ENCODE measurements at places on chromosomes 4 and X. TPM values are rescaled to one million over a fixed set of nuclear protein-coding genes. Genes with fewer than 3 reads are reported as not detected.
A peak's percentile ranks its signal among the peaks of the same experiment; 100 is the strongest.

SSX3 gene
- not detected for total RNA-seq

ADRA2C gene
- 43.8 TPM for total RNA-seq

SYTL4 gene
- total RNA-seq, result 0.73 TPM

DNA sequence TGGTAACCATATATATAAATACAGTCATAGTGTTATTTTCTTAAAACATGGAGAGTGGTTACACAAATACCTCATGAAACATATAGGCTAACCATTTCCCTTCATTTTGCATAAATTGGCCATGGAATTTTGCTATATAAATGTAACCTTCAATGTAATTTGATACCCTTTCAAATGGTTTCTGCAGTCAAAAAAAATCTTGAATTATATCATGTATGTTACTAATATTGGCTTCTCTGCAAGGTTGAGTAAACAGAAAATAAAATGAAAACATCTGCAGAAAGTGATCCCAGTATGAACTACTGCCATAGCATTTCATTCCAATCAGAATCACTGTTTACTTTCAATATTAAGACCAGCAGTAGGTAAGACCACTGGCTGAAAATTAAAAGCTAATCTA, 1165.9 kb upstream of the TENM3 start:
- no peak for DNase-seq
- H3K27me3 ChIP-seq, result no peaks in the 10 kb centered on the region
- no peaks in the 10 kb centered on the region for H3K36me3 ChIP-seq
- H3K27ac ChIP-seq, result no peak overlapping the region
- H3K4me3 ChIP-seq, result no peak overlapping the region
- H3K4me1 ChIP-seq, result no peaks in the 10 kb centered on the region

GRCh38 chr4:165079476-165079875, 25.8 kb downstream of the TRIM75 start:
- peaks cover 8% of the 10 kb centered on the region for H3K36me3 ChIP-seq
- H3K27ac ChIP-seq, result no peak overlapping the region
- H3K4me1 ChIP-seq, result no peaks in the 10 kb centered on the region
- H3K4me3 ChIP-seq, result no peak overlapping the region
- no peak for DNase-seq

- H3K4me3 ChIP-seq, result no peak overlapping the region
- H3K27ac ChIP-seq, result peak overlapping the region; percentile 81
- peaks cover 63% of the 10 kb centered on the region for H3K4me1 ChIP-seq
- DNase-seq, result peak; percentile 59
- no peaks in the 10 kb centered on the region for H3K27me3 ChIP-seq
- H3K36me3 ChIP-seq, result no peaks in the 10 kb centered on the region
Observed at GRCh38 chrX:121010218-121010617, 24.7 kb upstream of the CT47A1 start.

GRCh38 chr4:7557456-7557855, 122.7 kb upstream of the PSAPL1 start:
- peak; percentile 21 for DNase-seq
- H3K36me3 ChIP-seq, result no peaks in the 10 kb centered on the region
- no peak overlapping the region for H3K27ac ChIP-seq
- H3K27me3 ChIP-seq, result no peaks in the 10 kb centered on the region
- no peak overlapping the region for H3K4me3 ChIP-seq
- peaks cover 27% of the 10 kb centered on the region for H3K4me1 ChIP-seq

- no peak for DNase-seq
Observed at GRCh38 chr4:144442713-144443112, 203.2 kb upstream of the HHIP start.

All from HepG2 (cell line).